CD8-positive, alpha-beta memory T cell (primary cell): ENCODE measurements at places on chromosomes 2 and 18.

DNA sequence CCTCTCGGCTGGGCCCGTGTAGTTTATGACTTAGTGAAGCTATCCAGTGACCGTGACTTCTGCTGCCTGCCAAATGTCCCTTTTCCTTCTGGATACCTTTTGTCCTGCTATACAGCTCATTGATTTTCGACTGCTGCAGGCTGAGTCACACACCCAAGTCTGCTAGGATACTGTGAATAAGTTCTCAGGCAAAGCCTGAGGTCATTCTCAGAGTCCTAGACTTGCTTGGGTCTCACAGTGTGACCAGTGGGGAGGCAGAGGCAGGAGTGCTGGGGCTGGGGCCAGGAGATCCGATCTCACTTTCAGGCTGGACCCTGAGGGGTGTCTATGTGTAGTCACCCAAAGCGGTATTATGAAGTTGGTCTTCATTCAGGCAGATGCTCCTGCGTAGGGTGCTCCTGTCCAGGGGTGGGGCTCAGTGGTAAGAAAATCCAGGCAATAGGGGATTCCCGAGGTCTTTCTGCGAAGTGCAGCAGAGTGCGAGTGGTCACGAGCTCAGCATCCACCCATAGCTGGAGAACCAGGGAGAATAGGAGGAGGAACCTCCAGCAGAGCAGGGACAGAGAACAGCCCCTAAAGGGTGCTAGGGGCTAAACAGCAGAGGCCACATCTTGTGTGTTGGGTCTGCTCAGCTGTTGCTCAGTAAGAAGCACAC, 268.6 kb upstream of the NCKAP5 start:
- DNase-seq, result no peak

DNA sequence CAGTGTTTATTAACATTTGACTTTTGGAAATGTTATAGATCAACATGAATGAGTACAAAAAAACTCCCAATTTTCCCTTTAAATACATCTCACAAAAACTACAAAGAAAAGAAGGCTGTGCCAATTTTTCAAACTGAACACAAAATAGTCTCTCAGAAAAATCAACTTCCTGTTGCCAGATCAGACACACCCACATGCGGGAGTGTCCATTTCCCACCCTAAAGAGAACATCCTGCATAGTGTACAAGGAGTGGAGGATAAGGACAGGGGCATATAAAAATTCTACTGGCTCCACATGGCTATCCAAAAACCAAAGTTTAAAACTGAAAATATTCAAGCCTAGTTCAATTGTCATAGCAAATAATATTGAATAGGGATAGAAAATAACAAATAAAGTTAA, 165.3 kb downstream of the ATAD2B start:
- DNase-seq, result no peak

- DNase-seq, result no peak
Measured at GRCh38 chr18:36194600-36195315, 7.5 kb downstream of the MOCOS start.

- DNase-seq, result no peak
Measured at GRCh38 chr2:232878855-232879617, 9.0 kb downstream of the SNORC start.

DNA sequence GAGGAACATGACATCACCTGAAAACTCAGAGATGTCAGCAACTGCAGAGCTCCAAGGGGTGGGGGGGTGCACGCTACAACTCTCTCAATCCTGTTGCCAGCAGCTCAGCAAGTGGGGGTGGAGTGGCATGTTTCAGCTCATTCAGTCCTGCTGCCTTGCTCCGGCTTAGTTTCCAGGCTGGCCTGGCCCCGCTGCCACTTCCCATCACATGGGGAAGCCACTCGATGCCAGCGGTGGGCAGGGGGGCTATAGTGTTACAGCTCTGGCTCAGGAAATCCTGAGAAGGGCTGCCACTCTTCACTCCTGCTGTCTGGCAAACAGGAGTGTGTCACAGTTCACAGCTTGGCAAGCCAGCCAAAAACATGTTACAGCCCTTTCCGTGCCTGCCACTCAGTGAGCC, 356.5 kb upstream of the GULP1 start:
- DNase-seq, result no peak

GRCh38 chr2:145744541-145745386, 1224.8 kb upstream of the ZEB2 start:
- DNase-seq, result no peak

- DNase-seq, result no peak
Measured at GRCh38 chr2:108428286-108429009, 20.6 kb upstream of the GCC2 start.

- no peak for DNase-seq
Measured at GRCh38 chr2:127545796-127546195, 10.3 kb downstream of the MYO7B start.

DNA sequence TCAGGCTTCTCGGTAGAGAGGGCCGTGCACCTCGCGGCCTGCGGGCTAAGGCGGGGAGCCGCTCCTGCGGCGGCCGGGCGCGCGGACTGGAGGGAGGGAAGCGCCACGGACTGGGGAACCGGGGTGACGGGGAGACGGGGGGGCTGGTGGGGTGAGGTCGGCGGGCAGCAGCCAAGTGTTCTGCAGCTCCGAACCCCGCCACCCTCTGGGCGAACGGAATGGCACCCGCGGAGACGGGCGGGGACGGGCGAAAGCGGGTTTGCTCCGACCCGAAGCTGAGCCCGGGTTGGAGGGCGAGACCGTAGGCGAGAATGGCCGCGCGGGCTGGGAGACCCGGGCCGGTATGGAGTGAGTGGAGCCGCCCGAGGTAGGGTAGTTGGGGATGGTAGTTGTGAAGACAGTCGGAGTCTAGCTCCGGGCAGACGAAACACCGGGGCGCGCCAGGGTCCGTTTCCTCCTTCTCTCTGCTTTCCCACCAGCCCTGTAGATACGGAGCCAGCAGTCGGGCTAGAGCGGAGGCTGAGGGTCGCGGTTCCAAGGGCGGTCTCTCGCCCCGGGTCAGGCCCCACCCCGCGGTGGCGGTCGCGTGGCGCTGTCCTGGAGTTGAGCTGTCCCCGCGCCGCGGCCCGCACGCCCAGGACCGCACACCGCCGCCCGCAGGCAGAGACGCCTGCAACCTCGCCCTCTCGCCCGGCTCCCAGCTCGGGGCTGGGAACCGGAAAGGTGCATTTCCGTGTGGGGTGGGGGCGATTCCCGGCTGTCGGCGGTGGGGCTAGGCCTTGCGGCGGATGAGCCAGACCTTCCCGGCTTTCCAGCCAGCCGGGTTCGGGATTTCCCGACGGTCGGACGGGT, 160.3 kb upstream of the SIX2 start:
- no peak for DNase-seq

DNA sequence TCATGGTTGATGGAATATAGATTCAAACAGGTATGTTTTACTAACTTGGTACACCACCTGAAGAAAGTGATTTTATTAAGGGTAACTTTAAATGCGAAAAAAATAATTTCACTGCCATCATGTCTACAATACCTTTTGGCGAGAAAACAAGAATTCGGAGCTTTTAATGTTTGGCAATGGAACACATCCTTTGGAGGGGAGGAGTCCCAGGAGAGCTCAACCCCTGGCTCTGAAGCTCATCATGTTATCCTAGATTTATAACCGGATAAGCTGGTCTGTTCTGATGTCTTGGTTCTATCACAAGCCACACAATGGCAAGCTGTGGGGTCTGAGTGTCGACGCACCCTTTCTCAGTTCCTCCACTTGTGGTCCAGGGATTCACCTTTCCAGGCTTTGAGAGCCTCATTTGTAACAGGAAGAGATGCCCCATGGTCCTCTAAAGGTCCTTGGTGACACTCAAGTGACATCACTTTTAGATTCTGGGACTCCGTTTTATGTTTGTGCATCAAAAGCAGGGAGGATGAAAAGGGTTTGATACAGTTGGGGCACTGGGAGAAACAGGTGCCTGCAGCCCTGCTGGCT, 172.7 kb downstream of the BCL2 start:
- no peak for DNase-seq

- no peak for DNase-seq
Measured at GRCh38 chr18:80168346-80168745, 59.3 kb downstream of the ADNP2 start.

DNA sequence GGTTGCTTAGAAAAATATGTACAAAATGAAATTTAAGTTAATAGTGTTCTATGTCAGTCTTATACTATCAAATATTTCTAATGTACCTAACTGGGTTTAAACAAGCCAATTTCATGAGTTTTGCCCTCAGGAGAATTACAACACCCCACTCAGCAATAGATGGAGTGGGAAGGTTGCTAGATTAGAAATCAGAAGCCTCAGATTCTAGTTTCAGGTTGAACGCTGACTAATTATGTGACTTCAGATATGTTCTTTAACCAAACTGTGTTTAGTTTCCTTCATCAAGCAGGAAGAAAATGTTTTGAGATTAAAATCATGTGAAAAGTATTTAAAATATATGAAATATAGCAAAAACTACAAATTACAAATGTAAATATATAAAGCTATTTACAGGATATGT, 133.8 kb upstream of the KCNH7 start:
- no peak for DNase-seq

- DNase-seq, result no peak
Measured at GRCh38 chr2:55047677-55048299, 2.5 kb downstream of the RTN4 start.

DNA sequence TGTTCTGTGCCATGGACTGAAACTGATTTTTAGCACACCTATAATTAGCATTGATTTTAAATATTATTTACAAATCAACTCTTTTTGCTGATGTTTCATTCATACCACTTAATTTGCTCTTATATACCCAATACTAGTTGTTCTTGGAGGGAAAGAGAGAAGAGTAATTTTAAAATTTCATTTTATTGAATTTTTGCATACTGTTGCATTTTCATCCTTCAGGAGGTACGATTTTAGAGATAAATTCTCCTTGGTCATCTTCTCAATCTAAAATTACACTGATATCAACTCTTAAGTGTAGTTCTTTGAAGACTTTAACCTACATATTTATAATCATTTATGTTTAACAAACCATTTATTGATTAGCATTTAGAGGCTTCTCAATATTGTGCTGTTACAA, 71.0 kb downstream of the SLC4A10 start:
- DNase-seq, result no peak
